ENCODE measurements at places on chromosomes 2 and 18.

DNA sequence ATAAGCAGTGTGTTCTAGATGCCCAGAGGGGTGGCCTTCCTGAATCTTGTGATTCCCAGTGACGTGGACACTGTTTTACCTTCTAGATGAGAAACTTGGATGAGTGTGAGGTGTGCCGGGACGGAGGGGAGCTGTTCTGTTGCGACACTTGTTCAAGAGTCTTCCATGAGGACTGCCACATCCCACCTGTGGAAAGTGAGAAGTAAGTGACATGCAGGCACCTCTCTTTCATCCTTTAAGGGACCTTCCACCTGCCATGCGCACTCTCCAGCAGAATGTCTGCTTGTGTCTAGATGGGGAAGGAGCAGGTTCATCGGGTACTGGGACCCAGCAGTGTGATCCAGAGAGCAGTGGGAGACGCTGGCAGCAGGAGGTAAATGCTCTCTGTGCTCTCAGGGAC lies 16.0 kb upstream of the SP100 start:
- no peak for DNase-seq

DNA sequence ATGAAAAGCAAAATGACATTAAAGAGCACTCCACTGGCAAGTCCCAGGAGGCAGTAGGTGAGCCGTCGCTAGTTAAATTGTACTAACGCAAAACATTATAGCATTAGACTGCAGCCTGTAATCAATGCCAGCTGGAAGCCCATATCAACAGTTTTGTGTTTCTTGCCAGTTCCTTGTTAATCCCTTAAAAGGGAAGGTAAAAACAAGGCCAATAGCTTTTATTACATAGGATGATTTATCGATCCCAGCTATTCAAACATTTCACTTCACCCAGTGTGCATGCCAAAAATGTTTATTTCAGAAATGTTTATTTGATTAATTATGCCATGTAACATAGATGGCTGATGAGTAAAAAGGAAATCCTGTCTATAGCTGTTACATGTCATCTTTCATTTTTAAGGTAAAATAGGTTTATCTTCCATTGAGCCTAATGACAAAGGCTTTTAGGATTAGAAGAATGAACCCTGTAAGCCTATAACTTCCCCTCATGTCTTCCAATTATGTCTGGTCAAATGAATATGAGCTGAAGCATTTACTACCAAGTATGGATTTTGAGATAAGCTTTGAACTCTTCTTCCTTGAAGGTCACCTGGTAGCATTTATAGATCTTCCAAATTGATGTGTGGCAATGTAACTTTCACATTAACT lies 591.2 kb downstream of the RNF144A start:
- DNase-seq, result no peak

- no peak for DNase-seq
Measured at GRCh38 chr18:35073186-35074105, 32.2 kb downstream of the MAPRE2 start.

GRCh38 chr2:85635636-85636035 lies 19.6 kb downstream of the USP39 start:
- DNase-seq, result no peak

DNA sequence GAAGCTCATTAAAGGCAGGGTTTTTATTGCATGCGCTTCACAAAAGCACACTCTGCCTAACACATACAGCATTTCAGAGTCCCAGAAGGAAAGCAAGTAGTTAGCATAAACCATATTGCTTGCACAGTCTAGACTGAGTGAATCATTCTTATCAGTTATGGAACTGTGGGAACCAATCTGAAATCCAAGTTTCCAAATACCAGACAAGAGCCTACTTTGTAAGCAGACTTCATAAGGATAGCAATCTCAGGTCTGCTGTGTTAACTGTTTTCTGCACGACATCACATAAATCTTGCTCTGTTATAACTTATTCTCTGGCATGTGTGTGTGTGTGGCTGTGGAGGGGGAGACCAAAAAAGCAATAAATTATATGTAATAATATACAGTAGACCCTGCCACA lies 608.1 kb upstream of the REG3G start:
- DNase-seq, result no peak

DNA sequence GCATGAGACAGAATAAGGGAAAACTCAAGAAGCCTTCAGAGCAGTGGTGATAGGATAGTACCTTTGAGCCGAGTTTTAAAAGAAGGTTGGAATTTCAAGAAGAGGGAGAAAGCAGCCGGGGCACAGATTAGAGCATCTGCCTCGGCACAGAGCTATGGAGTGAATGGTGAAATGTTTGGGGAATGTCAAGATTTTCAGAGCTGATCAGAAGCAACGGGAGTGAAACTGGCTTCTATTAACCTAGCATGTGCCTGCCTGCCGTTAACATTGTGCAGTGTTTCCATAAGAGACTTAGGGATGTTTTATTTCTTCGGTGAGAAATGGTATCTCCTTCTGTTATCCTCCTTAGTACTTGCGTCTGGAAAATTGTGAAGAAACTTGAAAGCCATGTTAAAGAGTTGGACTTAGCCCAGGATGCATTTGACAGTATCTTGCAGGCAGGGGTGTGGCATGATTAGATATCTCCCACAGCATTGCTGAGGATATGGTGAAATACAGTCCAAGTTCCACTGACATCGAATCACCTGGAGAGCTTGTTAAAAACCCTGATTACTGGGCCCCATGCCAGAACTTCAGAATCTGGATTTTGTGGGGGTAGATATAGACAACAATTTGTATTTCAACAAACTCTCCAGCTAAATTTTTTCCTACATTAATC lies 96.8 kb upstream of the PPP1CB start:
- DNase-seq, result no peak

DNA sequence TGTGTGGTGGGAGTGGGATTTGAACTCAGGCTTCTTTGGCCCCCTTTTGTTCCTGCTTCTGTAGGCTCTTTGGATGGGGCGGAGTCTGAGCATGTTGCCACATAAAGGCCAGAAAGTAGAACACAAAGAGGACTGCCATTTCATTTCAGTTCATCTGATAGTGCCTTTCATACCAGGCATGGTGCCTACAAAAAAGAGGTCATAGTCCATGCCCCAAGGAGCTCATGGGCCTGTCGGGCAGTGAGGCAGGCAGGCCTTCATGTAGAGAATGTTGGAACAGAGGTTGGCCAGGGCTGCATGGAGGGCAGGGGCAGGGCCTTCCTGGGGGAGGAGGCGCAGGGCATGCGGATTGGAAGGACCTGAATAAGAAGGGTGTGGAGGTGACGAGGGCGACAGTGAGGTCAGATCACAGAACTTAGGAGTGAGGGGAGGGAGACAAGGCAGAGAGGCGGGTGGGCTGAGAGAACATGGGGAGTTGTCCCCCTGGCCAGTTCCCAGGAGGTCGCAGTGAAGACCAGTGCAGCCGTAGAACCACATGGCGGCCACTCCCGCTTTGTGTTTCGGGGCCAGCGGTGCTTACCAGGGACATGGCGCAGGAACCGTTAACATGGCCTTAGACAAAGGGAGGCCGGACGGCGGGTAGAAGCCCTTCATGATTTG lies 49.1 kb downstream of the ITGB1BP1 start:
- no peak for DNase-seq

DNA sequence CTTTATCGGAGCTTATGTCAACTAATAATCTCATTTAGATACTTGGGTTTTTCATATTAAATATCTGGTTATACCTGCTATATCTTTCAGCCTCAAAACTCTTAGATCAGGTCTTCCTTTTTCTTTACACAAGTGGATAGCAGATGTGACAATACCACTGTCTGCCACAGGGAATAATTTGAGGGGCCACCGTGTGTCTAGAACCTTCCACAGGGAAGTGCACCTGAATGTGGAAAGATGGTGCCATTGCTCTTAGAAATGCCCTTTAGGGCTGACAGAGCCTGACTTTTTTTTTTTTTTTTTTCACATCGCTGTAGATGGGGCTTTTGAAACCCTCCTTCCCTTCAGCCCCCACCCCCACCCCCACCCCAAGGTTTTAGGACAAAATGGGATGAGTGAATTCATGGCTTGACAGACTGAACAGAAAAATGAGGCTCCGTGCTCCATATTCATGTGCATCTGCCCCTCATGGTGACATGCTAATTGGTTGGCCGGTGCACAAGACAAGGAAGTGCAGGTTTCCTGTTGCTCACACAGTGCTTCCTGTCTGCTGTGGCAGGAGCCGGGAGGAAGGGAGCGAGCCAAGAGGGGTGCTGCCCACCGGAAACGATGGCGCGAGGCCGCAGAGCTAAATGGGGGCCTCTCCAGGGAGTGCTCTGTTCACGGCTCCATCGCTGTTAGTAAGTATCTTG lies 246.0 kb downstream of the LDLRAD4 start:
- DNase-seq, result no peak

GRCh38 chr2:10087360-10087759 lies 7.1 kb upstream of the CYS1 start:
- no peak for DNase-seq

GRCh38 chr2:186641132-186641806 lies 51.4 kb downstream of the ITGAV start:
- no peak for DNase-seq

DNA sequence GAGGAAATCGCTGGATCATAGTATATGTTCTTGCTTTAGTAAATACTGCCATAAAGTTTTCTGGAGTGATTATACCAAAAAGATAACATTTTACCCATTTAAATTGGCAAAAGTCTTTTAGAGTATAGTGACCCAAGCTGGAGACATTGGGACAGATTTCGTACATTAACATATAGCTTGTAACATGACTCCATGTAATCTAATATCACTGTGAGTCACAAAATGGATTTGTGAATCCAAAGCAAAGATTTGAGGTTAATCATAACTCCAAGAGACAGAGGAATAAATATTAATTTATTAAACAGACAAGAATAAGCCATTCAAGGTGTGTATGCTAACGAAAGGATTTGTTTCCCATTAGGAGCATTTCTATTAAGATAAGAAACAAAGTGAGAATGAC lies 45.0 kb upstream of the RMP24 start:
- no peak for DNase-seq

DNA sequence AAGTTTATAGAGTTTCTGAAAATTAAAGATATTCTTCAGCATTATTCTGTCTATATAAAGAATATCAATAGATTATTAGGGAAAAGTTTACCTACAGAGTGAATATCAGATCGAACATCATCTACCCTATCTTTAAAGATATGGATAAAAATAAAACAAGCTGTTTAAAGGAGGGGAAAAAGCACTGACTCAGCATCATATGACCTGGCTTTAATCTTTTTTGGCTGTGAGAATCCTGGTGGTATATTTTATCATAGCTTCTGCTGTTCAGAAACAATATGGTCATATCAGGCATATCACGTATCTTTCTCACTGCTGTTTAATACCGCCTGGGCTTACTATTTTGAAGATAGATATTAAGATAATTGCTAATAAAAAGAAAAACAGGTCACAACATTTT lies 80.2 kb downstream of the NEB start:
- no peak for DNase-seq
